ENCODE measurements at places on chromosomes 2 and 18.

- no peaks in the 10 kb centered on the region for H3K27me3 ChIP-seq
- H3K4me1 ChIP-seq = no peaks in the 10 kb centered on the region
- no peak overlapping the region for H3K27ac ChIP-seq
- H3K4me3 ChIP-seq = no peak overlapping the region
- no peak for DNase-seq
Measured at GRCh38 chr2:72513011-72513410, 312.8 kb downstream of the EXOC6B start.

GRCh38 chr2:129907256-129907998 is 72.0 kb upstream of the RAB6C start:
- no peaks in the 10 kb centered on the region for H3K27me3 ChIP-seq
- no peak overlapping the region for H3K27ac ChIP-seq
- peaks cover 3% of the 10 kb centered on the region for H3K4me1 ChIP-seq
- no peak overlapping the region for H3K4me3 ChIP-seq
- H3K36me3 ChIP-seq = no peaks in the 10 kb centered on the region

DNA sequence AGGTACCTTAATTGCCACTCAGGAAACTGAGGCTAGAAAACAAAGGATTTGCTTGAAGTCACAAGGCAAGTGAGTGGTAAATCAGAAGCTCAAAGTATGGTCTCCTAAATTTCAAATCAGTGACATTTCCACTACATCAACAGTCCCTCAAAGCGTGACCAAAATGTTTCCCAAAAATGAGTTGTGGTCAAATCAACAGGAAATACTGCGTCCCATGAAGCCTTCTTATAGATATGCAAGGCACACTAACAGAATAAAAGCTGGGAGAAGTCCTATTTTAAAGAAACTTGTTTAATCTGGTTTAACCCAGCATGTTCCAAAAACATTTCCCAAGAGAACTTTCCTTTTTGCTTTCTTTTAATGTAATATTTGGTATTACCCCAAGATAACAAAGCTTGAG is 249.4 kb downstream of the EXOC6B start:
- no peaks in the 10 kb centered on the region for H3K27me3 ChIP-seq
- no peaks in the 10 kb centered on the region for H3K4me1 ChIP-seq
- no peak overlapping the region for H3K4me3 ChIP-seq

GRCh38 chr18:52953387-52953786 is 613.4 kb downstream of the DCC start:
- no peak overlapping the region for H3K27ac ChIP-seq
- no peak overlapping the region for H3K4me3 ChIP-seq
- no peaks in the 10 kb centered on the region for H3K36me3 ChIP-seq
- H3K4me1 ChIP-seq = no peaks in the 10 kb centered on the region
- DNase-seq = no peak

DNA sequence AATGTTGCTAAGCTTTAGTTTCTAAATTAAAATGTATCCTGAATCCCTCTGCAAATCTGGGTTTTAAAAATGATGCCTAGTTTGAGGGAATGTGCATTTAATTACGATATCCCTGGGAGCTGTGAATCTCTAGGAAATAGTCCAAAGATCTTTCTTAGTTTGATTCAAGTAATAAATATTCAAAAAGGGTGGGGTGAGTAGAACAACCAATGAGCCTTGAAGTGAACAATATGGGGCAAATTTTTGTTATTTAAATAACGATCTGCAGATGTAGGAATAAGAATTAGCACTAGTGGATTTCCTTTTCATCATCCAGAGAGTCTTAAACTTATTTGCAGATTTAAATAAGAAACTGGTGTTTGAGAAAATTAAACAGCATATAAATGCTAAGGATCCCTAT is 106.3 kb downstream of the ACVR1 start:
- H3K36me3 ChIP-seq = peaks cover 7% of the 10 kb centered on the region
- no peaks in the 10 kb centered on the region for H3K27me3 ChIP-seq
- peaks cover 3% of the 10 kb centered on the region for H3K4me1 ChIP-seq
- no peak for DNase-seq

DNA sequence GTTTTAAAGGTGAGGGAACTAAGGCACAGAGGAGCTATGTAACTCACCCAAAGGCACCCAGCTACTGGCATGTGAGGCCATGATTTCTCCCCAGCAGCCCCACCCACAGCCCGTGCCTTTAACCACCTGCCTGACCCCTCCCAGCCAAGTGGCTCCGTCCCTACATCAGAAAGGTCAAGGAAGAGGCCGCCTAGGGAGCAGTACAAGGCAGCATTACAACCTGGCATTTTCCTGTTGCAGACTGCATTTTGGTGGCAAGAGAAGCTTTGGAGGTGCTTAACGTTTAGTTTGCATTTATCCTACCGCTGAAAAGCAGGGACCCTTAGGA is 17.5 kb downstream of the STEAP3 start:
- H3K36me3 ChIP-seq = no peaks in the 10 kb centered on the region
- no peak overlapping the region for H3K4me3 ChIP-seq
- no peak overlapping the region for H3K27ac ChIP-seq
- no peak for DNase-seq
- peaks cover 10% of the 10 kb centered on the region for H3K4me1 ChIP-seq

DNA sequence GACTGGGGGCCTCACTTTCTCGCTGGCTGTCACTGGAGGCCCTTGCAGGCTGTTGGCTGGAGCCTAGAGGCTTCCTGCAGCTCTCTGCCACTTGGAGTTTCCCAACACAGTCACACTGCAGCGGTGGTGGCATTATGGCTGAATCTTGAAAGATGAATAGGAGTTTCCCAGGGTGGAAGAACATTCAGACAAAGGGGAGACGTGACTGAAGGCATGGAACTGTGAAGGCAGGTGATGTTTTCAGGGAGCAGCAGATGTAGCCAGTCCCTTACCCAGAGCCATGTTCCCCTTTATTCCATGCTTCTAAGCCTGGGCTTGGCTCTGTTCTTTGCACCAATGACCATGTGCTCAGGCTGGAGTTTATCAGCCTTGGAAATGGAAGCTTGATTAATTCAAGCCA is 106.7 kb upstream of the BOD1L2 start:
- no peaks in the 10 kb centered on the region for H3K4me1 ChIP-seq
- no peak for DNase-seq
- no peak overlapping the region for H3K4me3 ChIP-seq
- no peaks in the 10 kb centered on the region for H3K27me3 ChIP-seq
- H3K36me3 ChIP-seq = no peaks in the 10 kb centered on the region

GRCh38 chr2:154914561-154914960 is 216.1 kb downstream of the KCNJ3 start:
- no peak overlapping the region for H3K27ac ChIP-seq
- no peaks in the 10 kb centered on the region for H3K4me1 ChIP-seq
- no peaks in the 10 kb centered on the region for H3K36me3 ChIP-seq
- no peaks in the 10 kb centered on the region for H3K27me3 ChIP-seq
- H3K4me3 ChIP-seq = no peak overlapping the region
- DNase-seq = no peak

DNA sequence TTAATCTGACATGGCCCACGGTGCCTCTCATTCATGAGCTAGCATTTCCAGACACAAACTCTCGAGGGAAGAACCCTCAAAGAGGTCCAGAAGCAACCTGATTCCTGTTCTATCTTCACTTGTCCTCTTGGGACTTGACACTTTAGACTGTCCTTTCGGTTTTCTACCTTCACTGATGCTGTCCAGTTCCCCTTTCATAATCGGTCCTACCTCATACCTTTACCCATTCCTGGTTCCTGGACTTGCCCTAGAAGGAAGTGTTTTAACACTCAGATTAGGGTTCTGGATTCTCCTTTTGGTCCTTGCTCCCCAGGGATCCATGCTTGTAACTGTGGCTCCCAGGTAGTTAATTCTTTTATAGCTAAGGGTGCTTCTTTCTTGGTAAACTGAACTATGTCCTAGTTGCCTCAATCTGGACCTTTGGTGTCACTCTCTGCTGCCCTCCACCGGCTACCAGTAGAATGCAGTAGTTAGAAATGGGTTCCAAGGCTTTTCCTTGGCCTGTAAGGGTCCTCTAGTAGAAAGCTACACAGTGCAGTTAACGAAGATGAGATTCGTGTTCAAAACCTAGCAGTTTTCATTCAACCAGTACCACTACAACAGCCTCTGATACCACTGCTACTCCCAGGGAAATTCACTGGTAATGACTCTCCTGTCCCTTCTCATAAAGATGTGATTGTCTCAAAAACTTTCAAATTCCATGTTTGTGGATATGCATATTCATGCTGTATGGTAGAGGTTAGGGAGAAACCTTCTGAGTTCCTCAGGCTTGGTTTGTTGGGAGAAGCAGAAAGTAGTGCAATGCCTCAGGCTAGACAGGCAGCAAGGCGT is 178.1 kb upstream of the CYP26B1 start:
- peak; percentile 13 for DNase-seq
- no peaks in the 10 kb centered on the region for H3K4me1 ChIP-seq
- H3K27ac ChIP-seq = no peak overlapping the region
- no peaks in the 10 kb centered on the region for H3K27me3 ChIP-seq
- no peaks in the 10 kb centered on the region for H3K36me3 ChIP-seq
- H3K4me3 ChIP-seq = no peak overlapping the region

GRCh38 chr2:110113961-110114591 is 1.5 kb downstream of the MALL start:
- DNase-seq = no peak
- no peaks in the 10 kb centered on the region for H3K36me3 ChIP-seq
- H3K27me3 ChIP-seq = peaks cover 29% of the 10 kb centered on the region
- peaks cover 5% of the 10 kb centered on the region for H3K4me1 ChIP-seq

DNA sequence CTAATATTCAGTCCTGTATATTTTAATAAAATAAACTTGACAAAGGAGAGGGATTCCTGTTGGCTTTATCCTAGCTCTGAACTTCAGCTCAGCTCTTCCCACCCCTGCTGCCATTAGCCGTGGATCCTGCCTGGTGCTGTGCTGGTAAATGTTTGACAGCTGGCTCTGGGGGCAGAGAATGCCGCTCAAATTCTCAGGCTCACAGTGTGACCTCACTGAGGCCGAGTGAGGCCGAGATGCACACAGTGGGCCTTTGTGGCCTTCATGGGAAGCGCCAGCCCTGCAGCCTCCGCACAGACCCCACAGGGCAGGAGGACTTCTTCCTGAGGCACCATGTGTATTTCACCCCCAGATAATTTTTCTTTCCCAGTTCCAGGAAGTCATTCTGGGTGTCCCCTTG is 16.5 kb upstream of the FAHD2A start:
- no peak overlapping the region for H3K27ac ChIP-seq
- no peaks in the 10 kb centered on the region for H3K27me3 ChIP-seq
- no peak for DNase-seq
- H3K36me3 ChIP-seq = no peaks in the 10 kb centered on the region
- H3K4me3 ChIP-seq = no peak overlapping the region

DNA sequence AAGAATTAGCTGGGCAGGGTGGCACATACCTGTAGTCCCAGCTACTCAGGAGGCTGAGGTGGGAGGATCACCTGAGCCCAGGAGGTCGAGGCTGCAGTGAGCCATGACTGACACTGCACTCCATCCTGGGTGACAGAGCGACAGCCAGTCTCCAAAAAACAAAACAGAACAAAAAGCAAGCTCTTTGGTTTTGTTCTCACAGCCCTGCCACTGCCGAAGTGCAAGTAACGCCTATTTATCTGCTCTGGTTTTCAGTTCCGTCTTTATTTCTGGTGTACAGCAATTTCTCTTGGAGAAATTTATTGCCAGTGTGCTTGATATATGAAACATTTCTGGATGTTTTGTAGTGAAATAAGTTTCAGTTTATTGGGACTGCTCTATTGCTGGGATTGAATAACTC is 61.9 kb downstream of the RAB10 start:
- H3K27me3 ChIP-seq = no peaks in the 10 kb centered on the region
- H3K27ac ChIP-seq = no peak overlapping the region
- no peak for DNase-seq
- no peaks in the 10 kb centered on the region for H3K36me3 ChIP-seq
- peaks cover 7% of the 10 kb centered on the region for H3K4me1 ChIP-seq
